ENCODE measurements at places on chromosomes 11 and 22.

GRCh38 chr11:103279821-103280220 is 170.6 kb downstream of the DYNC2H1 start:
- DNase-seq: peak; percentile 52

DNA sequence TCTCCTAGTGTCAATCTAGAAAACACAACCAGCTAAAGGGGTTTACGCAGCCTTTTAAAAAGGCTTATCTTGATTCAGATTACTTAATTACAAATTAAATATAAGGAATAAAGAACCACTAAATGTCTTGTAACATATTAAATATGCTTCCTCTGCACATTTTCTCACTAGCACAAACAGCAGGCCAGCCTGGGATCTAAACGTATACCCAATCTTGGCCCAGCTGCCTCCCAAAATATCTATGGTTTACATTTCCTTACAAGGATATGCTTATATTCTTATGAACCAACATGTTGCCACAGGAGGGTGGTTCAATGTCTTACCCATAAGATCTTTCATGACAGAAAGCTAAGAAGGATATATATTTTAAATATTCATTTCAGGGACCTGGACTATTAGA is 7.7 kb downstream of the LGR4 start:
- DNase-seq: peak; percentile 20

DNA sequence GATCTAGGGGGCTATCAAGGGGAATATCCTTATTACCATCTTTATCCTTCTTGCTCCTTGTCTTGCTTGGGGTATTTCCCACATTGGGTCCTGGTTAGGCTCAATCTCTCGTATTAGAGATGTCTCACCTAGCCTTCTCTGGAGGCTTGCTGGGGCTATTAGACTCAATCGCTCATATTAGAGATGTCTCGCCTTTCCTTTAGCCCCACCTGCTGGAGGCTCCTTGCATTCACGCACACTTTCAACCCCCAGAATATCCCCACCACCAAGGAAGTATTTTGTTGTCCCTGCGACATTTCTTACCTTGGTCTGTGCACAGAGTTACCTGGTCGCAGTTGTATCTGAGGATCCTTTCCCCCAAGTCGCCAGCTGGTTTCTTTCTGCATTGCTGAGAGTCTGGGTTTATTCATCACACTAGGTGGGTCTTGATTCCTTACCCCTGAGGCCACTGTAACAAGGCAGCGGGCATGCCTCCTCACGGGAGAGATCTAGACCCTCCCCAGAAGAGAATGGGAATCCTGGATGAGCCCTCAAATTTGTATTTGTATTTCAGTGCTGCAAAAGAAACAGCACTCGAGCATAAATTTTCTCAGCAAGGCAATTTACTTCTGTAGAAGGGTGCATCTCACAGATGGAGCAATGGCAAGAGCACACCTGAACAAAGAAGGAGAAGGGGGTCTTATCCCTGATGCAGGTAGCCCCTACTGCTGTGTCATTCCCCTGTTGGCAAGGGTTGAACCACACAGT is 15.9 kb upstream of the HYLS1 start:
- DNase-seq: no peak

DNA sequence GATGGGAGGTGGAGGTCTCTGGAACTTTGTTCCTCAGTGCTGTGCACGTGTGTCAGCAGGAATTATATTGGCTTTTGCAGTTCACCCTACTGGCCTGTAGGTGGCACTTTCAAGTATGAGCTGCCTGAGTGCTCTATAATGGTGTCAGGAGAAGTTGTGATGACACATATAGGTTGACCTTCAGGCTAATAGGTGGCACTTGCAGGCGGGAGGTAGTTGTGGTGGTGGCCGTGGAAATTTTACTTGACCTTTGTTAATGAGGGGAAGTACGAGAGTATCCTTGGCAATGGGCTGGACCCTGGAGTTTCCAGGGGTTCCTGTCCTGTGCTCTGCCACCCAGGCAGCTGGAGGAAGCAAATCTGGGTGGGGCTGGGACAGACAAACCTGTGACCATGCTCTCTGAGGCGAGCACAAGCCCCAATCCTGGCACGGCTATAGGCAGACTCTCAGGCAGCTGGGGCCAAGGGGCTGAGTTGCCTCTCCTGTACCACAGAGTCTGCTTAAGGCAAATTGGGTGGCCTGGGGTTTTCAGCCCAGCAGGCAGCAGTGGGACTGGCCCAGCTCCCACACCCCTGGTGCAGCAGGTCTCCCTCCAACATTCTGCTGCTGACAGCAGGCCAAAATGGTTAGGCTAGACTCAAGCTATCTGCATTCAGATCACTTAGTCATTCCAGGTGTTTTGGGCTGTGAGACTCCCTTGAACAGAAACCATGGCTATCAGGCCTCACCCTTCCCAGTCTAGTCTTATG is 147.5 kb upstream of the CTSC start:
- peak; percentile 32 for DNase-seq

- DNase-seq: no peak
Measured at GRCh38 chr22:38774496-38775166, 18.8 kb upstream of the SUN2 start.

DNA sequence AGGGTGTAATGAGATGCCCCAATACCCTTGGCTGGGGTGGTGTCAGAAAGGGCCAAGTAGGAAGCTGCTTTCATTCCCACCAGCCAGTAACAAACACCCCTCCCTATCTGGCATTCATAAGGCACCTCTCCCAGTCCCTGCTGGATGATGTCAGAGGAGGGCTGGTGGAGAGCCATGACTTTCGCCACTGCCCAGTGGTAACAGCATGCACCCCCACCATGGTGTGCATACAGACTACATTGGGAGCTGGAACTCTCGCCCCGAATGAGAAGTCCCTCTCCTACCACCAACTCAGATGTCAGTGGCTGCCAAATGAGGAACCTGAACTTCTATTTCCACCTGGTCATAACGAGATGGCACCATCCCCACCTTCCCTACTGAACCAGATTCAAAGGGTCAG is 73.3 kb downstream of the SGSM3 start:
- DNase-seq: no peak

GRCh38 chr11:76131671-76132631 is 74.4 kb downstream of the WNT11 start:
- DNase-seq: no peak

GRCh38 chr22:18973264-18974031 is 37.4 kb upstream of the PRODH start:
- DNase-seq: no peak

GRCh38 chr22:29254286-29254660 is 13.5 kb downstream of the RHBDD3 start:
- no peak for DNase-seq

- no peak for DNase-seq
Measured at GRCh38 chr22:30023099-30023660, 57.1 kb upstream of the HORMAD2 start.

GRCh38 chr11:35820614-35821013 is 123.2 kb upstream of the LDLRAD3 start:
- DNase-seq: no peak

DNA sequence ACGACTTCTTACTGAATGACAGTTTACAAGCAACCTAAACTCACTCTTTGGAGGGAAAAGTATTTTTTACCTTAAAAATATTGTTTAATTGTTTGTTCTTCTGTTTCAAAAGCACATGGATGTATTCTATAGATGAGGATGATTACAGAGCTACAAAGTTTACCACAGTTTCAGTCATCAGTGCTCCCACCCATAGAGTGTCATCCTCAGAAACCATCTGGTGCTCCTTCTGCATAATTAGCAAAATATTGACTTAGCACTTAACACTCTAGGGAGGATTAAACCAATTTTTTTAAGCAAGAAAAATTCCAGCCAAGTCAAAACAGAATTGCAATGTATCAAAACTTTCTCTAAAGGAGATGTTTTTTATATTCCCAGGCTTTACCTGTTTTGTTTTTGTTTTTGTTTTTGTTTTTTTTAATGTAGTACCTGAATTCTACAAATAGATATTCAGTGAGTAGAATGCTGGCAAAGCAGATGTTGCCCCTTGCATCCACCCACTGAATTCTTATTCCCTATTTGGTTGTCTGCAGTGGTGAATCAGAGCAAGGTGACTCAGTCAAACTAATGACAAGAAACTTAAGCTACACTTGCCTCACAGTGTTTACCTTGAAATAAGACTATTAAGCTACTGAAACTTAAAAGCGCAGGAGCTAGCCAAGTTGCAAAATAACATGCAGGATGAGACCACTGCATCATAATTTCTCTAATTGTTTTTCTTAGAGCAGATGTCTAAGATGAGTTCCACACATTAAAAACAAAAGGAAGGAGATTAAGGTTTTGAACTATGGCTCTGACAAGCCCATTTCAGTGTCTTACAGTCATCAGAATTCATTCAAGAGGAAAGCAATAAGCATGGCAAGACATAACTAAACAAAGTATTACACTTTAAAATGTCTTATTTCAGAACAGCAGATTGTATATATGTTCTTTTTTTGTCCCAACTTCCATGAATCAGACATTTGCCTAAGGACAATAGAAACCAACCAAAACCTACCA is 155.1 kb upstream of the SOX6 start:
- DNase-seq: peak; percentile 77

DNA sequence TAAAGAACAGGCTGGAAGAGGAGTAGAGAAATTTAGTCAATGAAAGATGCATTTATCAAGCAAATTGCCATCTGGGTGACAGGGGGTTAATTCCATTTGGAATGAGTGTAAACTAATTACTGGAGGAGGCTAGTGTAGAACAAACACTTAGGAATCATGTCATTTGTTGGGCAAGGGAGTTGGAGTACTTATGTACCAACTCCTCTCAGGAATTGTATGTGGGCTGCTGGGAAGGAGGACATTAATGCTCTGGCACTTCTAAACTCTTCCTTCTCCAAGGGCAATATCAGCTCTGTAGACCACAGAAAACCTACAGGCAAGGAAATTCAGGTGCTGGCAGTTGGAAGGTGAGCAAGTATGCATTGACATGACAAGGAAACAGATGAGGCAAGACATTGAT is 141.0 kb downstream of the MSANTD4 start:
- DNase-seq: no peak

- DNase-seq: peak; percentile 9
Measured at GRCh38 chr11:13486926-13487660, 8.7 kb downstream of the PTH start.

DNA sequence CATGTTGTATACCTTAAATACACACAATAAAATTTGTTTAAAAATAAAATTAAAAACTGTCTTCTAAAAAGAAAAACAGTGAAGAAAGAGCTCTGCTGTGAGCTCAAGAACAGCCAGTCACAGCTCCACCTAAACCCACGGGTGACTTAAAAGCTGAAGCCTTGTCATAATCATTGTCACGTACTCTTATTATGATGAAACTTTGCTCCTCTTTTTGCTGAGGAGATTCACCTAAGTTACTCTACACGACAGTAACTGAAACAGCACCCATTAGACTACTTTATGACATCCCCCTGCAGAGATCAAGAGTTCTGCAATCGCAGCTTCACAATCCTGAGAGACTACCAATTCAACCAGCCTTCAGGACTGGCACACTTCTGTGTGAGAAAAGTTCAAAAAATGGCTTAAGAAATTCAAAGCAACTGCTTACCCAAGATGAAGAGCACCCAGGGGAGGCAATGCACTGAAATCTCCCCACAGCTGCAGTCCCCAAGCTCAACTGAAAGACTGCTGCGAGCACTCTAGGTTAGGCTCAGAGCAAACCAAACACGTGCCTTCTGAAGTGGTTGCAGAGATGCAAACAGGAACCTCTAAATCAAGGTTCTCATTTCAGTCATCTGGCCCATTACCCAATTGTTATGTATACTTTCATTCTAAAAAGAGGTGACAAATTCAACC is at the start of gene JAML:
JAML (minus strand) TSS at position 501 of the 678 bp plus-strand sequence. CDS start 10,145 bp downstream, outside the sequence.
- DNase-seq: no peak

DNA sequence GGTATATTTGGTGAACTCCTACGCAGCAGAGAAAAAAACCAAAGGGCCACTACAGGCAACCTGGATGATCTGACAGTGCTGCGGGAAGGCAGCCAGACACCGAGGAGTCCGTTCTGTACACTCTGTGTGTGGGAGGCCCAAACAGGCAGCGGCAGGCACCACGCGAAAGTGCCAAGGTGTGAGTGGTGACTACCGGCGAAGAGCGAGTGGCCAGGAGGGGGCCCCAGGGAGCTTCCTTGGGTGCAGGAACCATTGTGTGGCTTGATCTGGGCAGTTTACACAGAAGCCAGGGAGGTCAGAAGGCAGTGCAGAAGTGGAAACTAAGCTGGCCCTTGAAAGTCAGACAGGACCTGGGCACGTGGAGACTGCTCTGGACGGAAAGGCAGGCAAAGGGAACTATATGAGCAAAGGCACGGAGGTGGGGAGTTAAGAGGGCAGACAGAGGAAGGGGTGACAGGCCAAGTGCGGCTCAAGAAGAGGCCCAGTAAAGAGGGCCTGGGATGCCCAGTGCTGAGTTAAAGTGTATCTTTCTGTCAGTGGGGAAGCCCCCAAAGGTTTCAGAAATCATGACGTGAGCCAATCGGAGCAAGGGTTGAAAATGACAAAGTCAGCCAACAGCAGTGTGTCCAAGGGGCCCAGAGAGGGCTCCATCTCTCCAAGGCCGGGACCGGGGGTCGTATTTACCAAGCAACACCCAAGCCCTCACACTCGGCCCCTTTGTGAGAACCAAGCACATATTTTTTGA is 10.6 kb downstream of the TMEM184B start:
- DNase-seq: no peak

GRCh38 chr22:32322986-32323385 is 34.7 kb upstream of the RFPL3 start:
- no peak for DNase-seq

GRCh38 chr11:5931061-5931460 is 11.0 kb upstream of the OR56A3 start:
- no peak for DNase-seq

DNA sequence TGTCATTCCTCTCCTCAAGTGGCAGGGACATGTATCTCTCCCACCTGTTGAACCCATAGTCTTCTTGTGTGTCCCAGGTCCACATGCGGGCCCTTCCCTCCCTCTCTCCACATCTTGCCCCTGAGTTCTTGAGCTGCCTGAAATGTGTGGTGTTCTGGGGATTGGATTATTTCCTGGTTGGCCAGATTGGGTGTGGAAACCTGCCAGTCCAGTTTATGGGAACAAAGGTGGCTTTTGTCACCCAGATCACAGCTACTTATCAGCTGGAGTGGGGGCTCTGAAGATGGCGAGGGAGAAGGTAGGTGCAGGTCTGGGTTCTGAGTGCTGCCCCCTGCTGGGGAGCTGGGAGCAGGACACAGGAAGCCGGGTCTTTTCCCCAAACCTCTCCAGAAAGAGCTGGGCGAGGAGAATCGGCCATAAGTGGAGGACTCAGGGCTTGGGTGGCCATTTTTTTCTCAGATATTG is 14.2 kb downstream of the DTX4 start:
- no peak for DNase-seq

DNA sequence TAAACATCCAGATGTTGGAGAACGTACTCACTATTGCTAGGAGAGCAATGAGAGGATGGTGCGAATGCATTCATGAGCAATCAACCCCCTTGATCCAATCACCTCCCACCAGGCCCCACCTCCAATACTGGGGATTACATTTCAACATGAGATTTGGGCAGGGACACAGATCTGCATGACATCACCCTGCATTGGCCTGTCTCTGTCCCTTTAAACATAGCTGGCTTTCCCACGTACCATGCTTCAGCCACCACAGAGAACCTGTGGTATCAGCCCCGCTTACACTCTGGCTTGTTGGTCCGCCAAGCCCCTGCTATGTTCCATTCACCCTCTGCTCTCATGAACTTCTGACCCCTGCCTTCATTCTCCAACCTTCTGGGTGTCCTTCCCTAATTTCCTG is 157.5 kb upstream of the E2F8 start:
- DNase-seq: no peak

All from foreskin keratinocyte (primary cell).